COR-L47 (cell line): ENCODE measurements at places on chromosomes 3 and 15.

- peak; percentile 64 for DNase-seq
Observed at GRCh38 chr15:77118882-77119321, 48.0 kb upstream of the TSPAN3 start.

- no peak for DNase-seq
Observed at GRCh38 chr15:85825719-85826118, 31.0 kb upstream of the KLHL25 start.

- no peak for DNase-seq
Observed at GRCh38 chr3:137771401-137772213, 7.5 kb downstream of the SOX14 start.

DNA sequence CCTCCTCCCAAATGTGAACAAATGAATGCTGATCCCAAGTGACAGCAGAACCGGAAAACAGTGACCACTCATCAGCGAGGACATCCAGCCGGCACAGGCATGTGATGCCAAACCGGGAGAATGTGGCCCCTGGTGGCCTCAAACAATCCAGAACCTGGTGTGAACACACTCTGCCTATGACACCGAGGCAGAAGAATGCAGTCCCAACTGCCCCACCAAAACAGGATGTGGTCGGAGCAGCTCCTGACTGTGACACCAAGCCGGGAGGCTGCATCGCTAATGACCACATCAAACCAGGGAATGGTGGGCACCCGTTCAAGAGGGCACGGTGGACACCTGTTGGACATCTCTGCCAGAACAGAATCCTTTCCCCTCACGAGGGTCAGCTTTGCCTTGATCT is 15.4 kb downstream of the SCN5A start:
- DNase-seq: no peak

DNA sequence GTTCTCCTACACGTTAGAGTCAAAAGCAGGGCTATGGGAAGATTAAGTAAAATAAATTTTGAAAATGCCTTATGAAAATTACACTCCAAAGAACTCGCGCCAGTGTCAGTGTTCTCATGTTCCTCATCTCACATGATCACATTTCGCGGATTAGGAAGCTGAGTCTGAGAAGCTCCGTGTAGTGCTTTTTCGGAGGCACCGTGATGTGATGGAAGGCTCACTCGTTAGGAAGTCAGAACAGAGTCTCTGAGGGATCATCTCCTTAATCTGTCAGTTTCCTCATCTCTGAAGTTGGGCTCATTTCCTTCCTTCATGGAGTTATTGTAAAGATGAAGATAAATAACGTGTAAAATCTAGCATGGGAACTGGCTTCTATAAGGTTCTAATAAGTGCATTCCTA is 3.2 kb downstream of the ADIPOQ start:
- no peak for DNase-seq

GRCh38 chr15:68407141-68407885 is 24.6 kb downstream of the ITGA11 start:
- no peak for DNase-seq
